Caudate nucleus (tissue), 63 donors: ENCODE measurements at places on chromosomes 7 and 10.

DNA sequence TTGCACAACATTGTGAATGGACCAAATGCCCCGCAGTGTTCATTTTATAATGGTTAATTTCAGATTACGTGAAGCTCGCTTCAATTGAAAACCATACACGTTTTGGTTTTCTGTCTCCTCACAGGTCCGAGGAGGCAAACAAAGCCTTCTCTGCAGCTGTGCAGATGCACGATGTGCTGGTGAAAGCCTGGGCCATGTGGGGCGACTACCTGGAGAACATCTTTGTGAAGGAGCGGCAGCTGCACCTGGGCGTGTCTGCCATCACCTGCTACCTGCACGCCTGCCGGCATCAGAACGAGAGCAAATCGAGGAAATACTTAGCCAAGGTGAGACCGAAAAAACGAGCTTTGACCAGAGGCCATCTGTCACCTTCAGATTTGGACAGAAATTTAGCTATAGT is 110.3 kb downstream of the TRRAP start:
- DNase-seq = no peak

GRCh38 chr10:95569368-95569767 is 8.2 kb upstream of the SORBS1 start:
- no peak for DNase-seq

DNA sequence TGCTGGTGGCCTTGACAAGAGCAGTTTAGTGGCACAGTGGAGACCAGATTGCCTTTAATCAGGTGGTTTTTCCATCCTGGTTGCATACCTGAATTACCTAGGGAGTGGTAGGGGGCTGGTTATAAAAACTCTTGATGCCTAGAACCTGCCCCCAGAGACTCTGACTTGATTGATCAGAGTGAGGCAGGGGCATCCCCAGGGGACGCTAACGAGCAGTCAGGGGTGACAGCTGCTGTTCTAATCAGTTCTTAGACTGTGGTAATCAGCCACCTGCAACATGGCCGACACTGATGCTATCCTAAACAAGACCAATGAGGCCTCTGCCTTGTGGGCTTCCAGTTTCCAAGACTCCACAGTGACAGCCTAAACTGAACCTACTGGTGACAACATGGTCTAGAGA is 2.0 kb upstream of the OPALIN start:
- no peak for DNase-seq

- no peak for DNase-seq
Observed at GRCh38 chr10:113047963-113048781, 98.1 kb downstream of the TCF7L2 start.

- no peak for DNase-seq
Observed at GRCh38 chr7:84950836-84951235, 236.0 kb downstream of the SEMA3D start.
